Adipocyte (in vitro differentiated cells): ENCODE measurements at places on chromosomes 5 and 9.

DNA sequence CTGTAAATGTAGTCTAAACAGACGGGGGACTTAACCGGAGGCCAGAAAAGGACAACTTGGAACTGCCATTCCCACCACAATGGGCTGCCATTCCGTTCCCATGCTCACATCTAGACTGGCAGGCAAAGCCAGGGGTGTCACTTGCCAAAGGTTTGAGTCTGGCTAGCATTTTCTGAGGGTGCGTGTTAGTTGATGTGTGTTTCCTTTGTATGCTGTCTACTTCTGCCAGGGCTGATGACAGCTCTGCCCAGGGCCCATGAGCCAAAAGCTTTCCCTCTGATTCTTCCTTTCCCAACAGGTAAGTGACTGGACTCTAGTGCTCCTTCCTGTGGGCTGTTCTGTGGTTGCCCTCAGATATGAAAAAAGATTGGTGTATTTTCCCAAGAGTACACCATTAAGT is 68.0 kb downstream of the ZNF608 start:
- no peak for DNase-seq

DNA sequence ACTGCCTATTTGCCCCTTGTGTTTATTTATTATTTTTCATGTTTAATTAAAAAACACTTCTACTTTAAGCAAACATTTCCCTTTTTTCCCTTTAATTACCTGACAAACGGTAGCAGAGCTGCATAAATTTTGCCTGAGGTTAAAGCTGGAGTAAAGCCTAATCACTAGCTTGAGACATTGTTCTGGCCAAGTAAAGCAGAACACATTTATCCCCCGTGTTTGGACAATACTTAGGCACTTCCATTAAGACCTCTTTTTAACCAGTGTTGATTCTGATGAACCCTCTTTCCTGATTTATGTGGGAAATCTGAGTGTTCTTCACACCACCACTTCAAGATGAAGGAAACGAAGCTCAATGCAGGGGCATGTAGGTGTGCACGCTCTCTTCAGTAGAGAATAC is 54.5 kb downstream of the BNC2 start:
- no peak for DNase-seq

- DNase-seq, result peak; percentile 41
These were observed 188.2 kb downstream of the TRIO start for GRCh38 chr5:14331386-14331781.

DNA sequence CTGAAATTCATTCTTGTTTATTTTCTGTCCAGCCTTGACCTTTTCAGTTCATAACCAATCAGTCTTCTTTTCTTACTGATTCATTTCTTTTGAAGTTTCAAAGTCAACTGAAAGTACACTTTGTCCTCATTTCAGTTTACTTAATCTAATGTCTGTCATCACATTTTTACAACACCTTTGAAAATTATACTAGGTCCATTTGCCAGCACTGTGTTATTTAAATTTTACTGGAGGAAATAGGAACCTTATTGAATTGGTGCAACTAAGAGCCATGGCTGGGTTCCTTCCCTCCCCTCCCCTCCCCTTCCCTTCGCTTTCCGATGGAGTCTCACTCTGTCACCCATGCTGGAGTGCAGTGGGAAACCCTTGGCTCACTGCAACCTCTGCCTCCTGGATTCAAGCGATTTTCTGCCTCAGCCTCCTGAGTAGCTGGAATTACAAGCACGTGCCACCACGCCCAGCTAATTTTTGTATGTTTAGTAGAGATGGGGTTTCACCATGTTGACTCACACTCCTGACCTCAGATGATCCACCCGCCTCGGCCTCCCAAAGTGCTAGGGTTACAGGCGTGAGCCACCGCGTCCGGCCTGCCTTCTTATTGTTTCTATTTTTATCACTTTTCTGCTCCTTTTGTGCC is 6.3 kb downstream of the RMI1 start:
- no peak for DNase-seq

DNA sequence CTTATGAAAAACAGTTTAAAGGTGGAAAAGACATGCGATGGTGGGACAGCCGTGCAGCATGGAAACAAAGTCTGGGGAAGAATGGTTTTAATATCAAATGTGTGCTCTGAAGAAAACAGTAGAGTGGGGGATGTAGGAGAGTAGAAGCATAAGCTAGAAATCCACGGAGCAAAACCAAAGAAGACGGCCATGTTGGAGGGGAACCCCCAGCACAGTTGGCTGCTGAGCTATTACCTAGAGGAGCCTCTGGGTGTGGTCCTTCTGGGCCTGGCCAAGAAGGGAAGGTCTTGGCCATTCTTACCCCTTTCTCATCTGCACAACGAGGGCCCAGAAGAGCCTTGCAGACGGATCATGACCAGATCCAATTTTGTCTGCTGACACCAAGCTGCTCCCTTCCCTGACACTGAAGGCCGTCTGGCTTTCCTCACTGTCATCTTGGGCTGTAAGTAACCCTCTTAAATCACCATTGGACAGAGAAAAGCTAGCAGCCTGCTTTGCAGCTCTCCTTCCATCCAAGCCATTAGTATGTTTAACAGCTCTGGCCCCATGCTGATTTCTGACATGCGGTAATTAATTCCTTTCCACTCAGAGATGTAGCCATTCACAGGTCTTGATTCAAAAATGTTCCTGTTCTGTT is 189.5 kb downstream of the SEC61B start:
- no peak for DNase-seq

DNA sequence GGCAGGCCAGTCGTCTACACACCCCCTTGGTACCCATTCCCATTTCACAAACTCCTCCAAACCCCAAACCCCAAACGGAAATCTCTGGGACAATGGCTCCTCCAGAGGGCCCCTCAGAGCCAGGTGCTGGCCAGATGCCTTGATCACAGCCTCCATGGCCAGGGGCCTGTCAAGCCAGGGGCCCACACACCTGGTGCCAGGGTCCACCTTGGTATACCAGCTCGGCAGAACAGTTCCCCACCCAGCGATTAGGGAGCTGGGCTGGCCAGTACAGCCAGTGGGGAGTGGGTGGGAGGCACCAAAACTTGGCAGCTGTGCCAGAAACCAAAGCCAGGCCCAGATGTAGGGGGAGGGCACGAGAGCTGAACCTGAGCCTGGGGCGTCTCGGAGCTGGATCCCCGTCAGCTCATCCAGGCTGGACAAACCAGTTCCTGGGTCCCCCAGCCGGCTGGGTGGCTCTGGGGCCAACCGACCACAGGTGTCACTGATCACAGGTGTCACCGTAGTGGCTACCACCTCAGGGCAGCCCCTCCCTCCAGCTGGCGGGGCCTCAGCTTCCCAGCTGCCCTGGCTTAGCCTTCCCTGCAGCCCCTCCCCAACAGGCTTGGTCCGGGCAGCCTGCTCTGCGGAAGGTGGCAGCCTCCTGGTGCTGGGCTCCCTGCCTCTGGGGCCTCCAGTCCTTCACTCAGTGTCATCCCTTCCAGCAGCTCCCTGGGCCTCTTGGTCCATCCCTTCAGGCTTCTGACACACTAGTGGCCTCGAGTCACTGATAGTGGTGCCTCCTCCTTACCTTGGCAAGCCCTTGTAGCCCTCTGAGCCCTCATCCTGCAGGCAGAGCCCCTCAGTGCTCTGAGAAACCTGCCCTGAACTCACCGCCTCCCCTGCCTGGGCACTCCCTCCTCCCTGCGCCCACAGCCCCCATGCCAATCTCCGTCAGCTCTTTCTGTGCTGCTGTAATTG is 6.6 kb upstream of the RMND5B start:
- no peak for DNase-seq

DNA sequence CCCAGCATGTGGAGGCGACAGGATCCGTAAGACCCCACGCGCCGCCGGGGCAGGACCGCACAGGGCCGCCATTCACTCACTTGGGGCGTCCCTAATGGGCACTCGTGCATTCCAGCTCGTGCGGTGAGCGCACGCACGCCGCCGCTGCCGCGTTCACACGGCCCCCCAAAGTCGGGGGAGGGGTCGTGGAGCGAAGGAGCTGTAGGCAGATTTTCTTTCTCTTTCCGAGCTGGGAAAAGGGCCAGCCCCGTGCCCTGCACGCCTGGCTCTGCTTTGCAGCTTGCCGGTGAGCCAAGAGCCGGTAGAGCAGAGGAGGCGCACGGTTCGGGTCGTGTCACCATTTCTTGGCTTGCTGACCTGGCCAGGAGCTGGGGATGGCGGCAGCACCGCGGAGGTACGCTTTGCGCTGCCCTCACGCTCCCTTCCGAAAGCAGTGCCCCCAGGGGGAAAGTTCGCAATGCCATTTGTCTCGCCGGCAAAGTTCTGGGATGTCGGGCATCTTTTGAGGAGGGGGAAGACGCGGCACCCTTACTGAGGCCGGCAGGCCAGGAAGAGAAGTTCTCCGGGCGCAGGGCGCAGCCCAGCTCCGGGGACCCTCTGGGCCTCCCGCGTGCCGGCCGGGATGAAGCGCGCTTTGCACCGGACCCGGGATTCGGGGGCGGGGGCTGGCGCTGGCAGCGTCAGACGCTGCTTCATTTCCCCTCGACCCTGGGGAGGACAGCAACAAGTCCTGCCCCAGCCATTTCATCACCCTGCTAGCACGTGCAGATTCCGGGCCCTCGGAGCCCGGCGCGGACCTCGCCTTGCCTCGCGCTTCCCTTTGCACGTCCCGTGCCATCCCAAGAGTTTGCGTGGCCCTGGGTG is 898 bp downstream of the STC2 start:
- DNase-seq, result peak; percentile 72

DNA sequence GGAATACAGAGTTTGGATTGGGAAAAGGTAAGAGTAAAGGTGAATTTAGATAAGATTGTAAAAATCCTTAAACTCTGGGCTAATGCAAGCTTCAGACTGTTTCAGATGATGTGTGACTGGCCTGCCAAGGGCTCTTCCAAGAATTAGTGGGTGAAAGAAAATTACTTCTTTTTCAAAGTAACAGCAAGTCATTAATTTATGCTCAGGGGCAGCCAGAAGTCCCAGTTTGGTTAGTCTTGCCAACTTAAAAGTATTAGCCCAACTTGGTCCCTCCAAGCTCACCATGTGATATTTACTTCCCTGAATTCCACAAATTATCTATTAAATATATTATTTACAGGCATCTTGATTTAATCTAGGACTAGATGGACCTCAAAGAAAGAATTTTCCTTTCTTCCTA is 947.8 kb downstream of the NR2F1-AS1 start:
- DNase-seq, result no peak

DNA sequence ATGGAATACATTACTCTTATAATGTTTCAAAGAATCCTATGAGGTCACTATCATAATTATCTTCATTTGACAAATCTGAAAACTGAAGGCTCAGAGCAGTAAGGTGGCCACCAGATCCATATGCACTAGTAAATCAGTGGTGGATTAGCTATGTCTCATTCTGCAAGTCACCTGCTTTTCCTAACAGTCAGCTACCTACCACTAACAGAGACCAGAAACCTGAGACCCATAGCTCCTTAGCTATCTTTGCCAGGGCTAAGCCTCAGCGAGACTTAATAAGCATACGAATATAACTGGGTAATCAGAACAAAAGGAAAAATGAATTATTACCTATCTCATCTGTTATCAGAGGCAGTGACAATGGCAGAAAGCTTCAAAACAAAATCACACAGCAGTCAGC is 118.7 kb downstream of the AUH start:
- DNase-seq, result no peak

DNA sequence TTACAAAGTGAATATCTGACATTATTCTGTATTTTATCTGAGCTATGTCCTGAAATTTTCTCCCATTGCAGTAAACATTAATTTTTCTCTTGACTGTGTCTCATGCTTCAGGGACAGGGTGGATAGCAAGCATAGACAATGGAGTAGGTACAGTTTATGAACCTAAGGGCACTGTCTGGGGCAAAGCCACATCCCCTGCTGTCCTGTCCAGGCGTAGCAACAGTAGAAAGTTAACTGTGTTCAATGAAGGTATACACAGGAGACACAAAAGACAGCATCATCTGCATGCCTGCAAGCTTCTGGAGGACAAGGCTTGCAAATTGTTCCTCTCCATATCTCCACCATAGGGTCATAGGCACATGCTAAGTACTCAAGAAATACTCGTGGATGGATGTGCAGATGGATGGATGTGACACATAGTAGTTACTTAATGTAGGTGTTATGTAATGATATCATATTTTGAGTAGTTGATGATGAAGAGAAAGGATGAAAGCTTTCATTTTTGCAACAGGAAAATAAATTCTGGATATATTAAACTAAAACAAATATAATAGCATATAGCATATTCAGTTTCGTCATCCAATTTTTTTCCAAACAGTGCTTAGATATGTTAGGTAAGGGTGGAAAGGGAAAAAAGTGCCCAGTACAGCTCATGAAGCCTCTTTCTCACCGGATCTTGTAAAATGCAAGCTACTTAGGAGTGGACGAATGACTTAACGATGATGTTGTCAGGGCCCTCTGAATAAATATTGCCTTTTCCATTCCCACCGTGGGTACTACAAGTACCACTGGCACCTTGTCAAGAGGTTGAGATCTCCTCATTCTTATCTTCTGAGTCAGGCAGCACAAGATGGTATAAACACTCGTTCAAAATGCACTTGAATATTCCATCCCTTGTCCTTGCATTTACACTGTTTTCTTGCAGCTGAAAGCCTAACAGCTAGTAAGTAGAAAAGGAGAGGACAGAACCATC is 19.9 kb upstream of the ZSWIM6 start:
- DNase-seq, result peak; percentile 73

DNA sequence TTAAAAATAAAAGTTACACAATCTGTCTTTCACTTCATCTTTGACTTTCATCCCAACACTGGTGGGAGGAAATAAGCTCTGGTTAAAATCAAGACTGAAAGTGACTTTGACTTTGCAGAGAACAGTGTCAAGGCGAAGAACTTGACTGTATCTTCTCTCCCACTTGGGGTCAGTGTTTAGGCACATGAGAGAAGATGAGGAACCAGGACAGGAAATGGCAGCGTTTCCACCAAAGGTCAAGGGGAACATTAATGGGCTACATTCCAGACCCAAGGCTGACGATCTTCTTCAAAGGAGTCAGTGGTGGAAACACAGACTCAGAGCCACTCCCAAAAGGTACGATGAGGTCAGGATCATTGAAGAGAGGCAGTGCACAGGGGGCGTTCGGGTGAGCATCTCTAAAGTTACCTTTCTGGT is 409.5 kb downstream of the ARHGEF28 start:
- peak; percentile 54 for DNase-seq

- DNase-seq, result no peak
These were observed 15.1 kb downstream of the GRAMD2B start for GRCh38 chr5:126438267-126438666.

DNA sequence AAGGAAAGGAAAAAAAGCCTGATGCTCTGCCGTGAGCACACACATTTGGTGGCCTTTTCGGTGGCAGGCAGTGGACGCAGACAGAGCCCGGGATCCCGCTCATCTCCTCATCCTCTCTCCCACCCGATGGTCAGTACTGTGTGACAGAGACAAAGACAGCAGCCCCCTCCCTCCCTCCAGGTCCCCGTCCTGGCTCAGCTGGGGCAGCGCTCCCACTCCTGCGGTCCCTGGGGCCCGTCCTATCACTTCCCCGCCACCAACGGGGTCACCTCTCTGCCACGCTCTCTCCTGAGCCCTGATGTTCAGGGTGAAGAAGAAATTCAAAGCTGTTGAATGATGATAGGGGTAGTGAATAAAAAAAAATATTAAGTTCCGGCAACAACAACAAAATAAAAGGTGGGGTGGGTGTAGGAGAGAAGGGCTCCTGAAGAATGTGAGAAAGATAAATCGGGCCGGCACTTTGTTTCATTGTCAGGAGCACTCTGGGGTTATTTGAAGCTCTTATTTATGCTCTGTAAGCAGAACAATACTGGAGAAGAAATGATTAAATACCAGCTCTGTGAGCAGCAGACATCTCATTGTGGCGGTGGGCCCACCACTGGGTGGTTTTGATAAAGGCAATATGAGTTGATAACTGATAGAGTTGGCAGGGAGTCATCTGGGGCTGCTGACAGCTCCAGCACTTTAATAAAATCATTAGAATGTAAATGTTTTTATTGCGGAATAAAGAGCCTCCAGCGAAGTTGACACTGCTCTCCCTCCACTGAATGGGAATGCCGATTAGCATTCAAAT is 417.7 kb downstream of the IRX1 start:
- no peak for DNase-seq
